ENCODE measurements at places on chromosomes 2 and 18.
A peak's percentile ranks its signal among the peaks of the same experiment; 100 is the strongest.

DNA sequence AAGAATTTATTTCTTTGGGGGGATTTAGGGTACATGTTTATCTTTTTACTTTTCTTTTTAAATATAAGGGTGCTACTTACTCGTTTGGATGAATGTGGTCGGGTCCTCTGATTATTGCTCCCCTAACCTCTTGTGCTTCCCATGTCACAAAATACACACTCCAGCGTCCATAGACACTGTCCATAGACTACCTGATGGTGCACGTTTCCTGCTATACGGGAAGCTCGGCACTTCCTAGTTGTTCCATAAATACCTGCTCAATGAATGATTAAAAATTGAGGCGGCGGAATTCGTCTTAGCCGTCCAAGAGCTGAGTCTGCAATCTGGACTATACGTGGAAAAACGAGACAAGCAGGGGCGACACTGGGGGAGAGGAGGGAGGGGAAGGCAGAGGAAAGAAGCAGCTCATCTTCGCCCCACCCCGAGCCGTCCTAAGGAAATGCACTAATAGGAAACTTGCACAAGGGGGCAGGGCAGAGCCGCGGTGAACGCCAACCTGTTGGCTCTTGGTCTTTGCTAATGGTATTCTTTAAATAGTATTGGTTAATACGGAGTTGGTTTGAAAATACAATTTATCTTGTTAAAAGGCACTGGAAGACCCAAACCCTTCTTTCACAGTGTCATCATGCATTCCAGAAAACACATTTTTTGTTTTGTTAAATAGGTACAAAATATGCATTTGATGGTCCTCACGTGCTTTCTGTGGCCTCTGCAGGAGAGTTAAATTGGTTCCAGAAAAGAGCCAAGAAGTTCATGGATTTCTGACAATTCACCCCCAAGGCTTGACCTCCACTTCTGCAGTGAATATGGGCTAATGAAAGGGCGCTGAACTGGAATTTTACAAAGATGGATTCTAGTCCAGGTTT, 73.0 kb upstream of the KCTD1 start:
- peak; percentile 35 for DNase-seq

DNA sequence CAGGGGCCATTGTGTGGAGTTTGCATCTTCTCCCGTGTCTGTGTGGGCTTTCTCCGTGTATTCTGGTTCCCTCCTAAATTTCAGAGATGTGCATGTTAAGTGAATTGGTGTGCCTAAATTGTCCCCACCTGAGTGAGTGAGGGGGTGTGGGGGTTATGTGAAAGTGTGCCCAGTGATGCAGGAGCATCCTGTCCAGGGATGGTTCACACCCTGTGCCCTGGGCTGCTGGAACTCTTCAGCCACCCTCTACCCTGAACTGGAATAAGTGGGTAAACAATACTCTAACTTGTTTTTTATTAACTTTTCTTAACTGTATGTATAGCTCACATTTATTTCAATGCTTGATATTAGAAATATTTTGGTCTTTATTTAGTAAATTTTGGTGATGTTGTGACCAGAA, 56.0 kb downstream of the UBE2E3 start:
- no peak for DNase-seq

DNA sequence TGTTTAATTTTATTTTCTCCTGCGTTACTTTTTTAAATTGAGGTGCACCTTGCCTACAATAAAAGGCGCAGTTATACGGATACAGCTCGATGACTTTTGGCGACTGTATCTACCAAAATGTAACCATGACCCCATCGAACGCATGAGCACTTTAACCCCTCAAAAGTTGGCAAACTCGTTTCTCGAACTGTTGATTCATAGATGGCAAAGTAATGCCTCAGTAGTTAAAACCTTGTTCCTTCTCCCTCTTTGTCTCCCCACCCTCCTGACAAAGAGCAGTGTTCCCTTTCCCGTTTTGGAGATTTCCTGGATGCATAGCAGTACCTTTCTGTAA, 577 bp downstream of the MOGAT1 start:
- no peak for DNase-seq

- no peak for DNase-seq
Measured at GRCh38 chr18:24762511-24762910, 302.1 kb downstream of the HRH4 start.

- DNase-seq = no peak
Measured at GRCh38 chr2:56348392-56349210, 164.8 kb downstream of the CCDC85A start.

DNA sequence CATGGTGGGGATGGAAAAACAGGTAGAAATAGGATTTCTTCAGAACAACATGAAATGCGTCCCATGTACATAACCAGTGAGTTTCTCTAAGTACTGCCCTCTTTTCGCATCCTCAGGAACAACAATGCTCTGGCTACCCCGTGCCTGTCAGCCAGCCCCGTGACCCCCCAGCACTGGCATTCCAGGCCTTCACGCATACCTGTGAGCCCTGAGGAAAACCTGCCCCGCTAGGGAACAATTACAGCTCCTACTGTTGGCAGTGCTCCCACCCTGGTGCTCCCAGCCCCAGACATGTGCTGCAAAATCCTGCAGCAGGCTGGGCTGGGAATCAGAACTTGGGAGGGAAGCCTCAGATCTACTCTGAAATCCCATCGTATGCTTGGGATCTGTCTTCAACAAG, 9.1 kb downstream of the SMAD7 start:
- DNase-seq = no peak

- no peak for DNase-seq
Measured at GRCh38 chr2:175039031-175039430, 33.9 kb upstream of the CHN1 start.

GRCh38 chr2:199631129-199631528, 173.4 kb upstream of the SATB2 start:
- DNase-seq = no peak

GRCh38 chr2:234401426-234401825, 95.5 kb downstream of the ARL4C start:
- DNase-seq = no peak

DNA sequence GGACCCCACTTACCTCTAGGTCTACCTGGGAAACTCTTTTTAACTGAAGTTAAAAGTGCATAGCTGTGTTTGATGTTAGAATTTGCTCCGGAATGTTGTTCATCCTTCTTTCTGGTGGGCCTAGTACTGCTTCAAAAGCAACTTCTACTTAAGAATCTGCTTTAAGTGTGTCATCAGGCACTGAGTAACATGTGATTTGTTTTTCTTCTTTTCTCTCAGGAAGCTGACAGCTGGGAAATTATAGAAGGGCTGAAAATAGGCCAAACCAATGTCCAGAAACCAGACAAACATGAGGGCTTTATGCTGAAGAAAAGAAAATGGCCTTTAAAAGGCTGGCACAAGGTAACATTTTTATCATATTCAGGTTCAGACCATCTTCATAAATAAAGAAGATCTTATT, 122.9 kb downstream of the PRKRA start:
- DNase-seq = no peak

- DNase-seq = peak; percentile 30
Measured at GRCh38 chr2:82795446-82795845, 1663.6 kb downstream of the SUCLG1 start.

GRCh38 chr18:3869848-3870247, 419.9 kb downstream of the TGIF1 start:
- DNase-seq = peak; percentile 50

GRCh38 chr18:58412844-58413666, 215.8 kb downstream of the ALPK2 start:
- DNase-seq = no peak

DNA sequence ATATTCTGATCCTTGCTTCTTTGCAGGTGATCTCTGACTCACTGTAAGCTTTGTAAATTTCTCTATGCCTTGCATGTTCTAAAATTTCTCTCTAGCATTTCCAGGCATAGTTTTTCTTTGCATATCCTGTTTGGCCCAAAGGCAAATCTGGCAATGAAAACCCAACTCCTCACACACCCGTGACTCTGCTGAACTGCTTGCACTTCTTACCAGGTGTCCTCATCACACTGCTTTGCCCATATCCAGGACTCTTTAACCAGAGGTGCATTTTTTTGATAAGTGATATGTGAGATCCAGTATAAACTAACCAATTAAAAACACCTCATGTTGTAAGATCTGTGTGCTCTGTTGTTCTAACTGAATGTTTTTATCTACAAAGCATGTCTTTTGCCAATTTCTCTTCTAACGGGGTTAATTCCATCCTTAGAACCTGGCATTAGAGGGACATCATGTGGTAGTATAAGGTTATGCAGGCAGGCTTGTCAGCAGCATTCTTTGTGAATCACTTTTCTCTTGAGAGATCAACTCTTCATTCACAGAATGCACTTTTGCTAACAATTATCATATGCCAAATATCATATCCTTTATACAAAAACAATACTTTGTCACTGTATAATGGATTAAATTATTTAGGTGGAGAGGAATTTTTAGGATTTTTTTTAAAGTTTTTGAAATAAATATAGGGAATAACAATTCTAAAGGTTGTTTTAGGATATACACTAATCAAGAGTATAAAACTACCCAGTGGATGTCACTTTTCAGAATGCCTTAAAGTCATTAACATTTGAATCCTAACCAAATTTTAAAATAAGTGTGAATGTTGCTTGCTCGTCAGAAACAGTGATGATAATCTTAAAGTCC, 20.8 kb upstream of the TMX3 start:
- DNase-seq = peak; percentile 73

DNA sequence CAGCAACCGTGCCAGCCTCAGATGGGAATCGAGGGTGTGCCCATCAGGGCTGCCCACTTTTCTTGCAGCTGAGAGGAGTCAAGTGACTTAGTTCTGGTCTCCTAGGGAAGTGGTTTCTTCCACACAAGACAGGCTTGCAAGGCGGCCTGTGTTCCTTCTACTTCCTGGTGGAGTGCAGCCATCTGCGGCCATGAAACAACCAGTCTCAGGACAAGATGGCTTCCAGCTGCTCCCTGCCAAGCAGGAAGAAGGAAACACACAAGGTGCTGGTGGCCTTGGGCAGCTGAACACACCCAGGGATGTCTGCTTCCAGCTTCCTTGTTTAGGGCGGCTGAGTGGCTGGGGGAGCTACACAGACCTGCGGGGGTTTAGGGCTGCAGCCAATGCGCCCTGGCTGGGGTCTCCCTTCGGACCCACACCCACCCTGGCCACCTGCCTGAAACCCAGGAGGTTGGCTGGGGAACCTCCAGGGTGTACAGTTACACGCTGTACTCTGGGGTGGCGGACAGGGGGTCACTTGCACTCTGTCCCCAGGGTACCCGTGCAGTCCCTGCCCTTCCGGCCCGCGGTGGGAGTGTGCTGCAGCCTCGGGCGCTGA, 34.7 kb downstream of the PTPN18 start:
- no peak for DNase-seq

DNA sequence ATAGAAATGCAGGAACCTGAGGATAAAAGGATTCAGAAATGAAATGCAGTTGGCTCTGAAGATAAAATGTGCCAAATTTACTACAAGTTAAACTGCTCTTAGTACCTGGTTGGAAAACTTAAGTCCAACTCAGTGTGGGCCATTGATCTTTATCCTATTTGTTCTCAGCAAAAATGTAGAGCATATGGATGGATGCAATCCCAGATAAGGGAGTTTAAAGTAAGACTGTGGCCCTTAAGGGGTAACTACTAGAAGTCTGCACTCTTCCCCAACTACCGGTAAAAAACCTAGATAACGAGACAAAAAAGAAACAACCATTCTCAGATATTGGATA, 63.9 kb downstream of the MDH1 start:
- DNase-seq = no peak

DNA sequence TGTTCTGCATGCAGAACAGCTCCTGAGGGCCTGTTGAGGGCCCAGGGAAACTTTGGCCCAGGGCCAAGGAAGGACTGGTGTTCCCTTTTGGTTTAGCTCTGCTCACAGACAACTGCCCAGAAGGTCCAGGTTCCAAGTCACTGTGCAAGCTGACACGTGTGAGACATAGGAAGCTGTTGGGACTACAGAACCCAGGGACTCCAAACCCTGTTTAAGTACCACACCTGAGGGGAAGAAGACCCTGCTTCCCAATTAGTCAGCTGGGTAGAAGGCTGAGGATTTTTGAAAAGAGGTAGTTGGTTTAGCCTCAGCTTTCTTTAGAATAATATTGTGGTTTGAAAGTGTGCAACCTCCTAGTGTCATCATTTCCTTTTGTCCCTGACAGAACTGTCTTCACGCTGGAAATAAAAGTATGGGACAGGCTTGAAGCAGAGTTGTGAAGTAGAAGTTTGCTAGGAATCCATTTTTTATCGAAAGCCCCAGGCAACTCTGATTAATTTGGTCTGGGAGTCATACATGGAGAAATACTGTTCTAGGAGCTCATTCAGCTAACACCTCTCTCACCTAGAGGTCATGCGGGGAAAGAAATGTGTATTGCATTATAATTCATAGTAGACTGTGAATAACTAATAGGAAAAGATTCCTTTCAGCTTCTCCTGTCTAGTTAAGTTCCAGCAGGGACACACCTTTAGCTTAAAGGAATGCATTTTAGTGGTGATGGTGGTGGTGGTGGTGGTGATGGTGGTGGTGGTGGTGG, 19.9 kb upstream of the IL1RL1 start:
- no peak for DNase-seq

- DNase-seq = no peak
Measured at GRCh38 chr2:162838136-162838497, 450 bp downstream of the KCNH7 start.

DNA sequence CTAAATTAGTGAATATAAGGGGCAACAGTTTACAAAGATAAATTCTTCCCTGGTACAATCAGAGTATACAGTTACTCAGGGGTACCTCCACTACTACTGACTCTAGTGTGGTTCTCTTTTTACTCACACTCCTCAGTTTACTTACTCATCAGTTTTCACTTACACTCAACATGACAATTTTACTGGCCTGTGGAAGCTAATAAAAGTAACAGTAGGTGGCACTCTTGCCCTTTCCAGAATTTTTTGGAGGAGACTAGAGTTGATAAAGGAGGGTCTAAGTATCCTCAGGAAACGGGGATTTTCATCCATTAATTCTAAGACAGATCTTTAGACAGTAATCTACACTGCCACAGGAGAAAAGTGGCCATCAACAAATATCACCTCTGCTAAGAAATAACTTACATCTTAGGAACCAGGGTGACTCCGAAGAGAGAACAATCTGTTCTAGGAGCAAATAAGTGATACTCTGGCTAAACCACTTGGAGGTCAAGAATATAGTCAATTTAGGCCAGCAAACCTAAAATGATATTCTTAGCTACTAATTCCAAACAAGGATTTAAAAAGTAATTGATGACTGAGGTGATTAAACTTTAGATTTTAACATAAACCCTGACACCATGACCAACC, 61.3 kb downstream of the ATL2 start:
- DNase-seq = peak; percentile 46

GRCh38 chr2:227796045-227796711, 17.5 kb upstream of the CCL20 start:
- DNase-seq = no peak

All from AG20443 (cell line).